ENCODE measurements at places on chromosomes 2 and 18.

DNA sequence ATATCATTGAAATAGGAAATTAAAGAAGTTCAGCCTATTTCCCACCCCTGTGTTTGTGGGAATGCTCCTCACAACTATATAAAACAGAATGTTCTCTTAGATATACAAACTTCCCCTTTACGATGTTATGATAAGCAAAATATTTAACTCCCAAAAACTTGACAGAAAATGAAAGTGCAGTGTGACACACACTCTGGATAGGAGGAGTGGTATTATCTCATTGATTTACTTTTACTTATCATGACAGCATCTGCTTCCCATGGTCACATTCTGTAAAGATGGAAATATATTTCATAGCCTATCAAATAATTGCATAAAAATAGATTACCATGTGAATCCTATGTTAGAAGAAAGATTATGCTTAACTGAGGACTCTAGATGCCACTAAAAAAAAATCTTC lies 96.6 kb upstream of the STK17B start:
- DNase-seq = no peak

GRCh38 chr2:17877811-17878280 lies 621 bp upstream of the KCNS3 start:
- no peak for DNase-seq

DNA sequence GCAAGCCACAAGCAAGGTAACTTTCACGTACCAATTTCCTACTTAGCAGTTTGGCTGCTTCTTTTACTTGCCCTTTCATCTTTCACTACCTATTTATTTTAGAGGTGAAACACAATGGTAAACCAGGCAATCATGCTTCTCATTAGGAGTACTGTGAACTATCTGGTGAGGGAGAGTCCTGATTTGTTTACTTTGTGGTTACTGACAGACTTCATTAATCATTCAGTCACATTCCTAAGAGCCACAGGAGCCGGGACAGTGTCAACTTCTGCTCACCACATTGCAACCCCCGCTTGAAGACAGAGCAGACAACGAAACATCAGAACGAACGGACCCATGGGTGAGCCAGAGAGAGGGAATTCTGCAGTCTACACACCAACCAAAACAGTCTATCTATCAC lies 28.8 kb downstream of the TUBB6 start:
- DNase-seq = no peak

DNA sequence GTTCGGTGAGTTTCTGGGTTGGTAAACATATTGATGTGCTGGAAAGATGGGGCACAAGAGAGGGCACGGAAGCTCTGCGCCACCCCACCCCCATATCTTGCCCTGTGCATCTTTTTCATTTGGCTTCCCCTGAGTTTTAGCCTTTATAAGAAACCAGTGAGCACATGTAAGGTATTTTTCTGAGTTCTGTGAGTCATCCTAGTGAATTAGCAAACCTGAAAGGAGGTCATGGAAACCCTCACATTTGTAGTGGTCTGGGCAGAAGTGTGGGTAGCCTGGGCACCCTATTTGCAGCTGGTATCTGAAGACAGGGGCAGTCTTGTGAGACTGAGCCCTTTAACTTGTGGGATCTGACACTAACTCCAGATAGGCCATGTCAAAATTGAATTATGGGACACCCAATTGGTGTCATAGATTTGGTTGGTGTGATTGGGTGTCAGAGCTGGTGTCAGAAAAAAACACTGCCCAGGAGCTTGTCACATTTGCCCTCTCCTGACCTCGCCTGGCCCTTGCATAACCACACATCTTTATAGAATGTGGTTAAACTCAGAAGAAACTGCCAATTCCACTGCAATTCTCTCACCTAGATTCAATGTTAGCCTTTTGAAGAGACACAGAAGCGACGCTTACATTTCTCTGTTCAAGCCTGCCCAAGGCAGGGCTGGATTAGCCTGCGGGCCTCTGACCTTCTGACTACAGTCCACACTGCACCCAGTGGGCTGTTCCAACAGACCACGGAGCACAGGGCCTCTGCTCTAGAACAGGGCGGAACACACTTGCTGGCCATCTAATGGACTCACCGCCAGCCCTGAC lies 12.0 kb upstream of the GALM start:
- no peak for DNase-seq

DNA sequence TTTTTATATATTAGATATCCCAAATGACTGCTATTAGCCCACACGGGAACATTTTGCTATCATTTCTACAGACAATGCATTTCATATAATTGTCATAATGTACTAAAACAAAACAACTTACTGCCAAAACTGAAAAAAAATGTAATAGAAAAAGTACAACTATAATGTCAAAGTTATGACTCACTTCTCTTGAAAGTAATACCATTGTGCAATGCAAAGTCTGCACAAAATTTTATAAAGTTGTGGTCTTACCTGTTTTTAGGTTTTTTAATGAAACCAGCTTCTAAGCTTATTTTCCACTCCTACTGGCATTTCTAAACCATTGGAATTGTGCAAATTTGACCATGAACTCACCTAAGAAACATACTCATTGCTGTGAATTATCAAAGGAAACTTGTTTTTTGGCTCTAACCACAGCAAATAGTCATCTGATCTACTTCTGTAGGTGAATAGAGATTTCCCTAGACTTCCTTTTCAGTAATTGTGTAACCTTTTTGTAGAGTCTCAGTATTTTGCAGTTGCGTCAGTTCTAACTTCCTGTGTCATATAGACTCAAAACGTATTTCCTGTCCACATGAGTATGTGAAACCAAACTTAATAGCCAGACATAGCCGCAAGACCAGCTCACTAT lies 31.9 kb upstream of the TFPI start:
- DNase-seq = no peak

DNA sequence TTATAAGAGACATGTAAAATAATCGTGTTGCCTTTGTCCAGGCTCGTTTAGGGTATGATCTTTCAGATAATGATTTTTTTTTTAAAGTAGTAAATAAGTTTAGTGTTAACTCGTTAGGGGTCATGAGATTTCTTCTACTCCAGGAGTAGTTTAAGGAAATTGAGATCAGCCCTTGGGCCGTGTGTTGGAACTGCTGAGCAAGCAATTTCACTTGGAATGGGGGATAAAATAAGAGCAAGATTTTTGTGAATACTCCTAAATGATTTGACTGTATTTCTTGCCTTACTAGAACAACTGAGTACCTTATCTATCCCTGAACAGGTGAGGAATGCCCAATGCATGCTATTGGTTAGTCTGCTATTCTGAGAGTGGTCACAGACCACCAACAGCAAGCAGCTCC lies 102.2 kb upstream of the SERPINE2 start:
- DNase-seq = no peak

DNA sequence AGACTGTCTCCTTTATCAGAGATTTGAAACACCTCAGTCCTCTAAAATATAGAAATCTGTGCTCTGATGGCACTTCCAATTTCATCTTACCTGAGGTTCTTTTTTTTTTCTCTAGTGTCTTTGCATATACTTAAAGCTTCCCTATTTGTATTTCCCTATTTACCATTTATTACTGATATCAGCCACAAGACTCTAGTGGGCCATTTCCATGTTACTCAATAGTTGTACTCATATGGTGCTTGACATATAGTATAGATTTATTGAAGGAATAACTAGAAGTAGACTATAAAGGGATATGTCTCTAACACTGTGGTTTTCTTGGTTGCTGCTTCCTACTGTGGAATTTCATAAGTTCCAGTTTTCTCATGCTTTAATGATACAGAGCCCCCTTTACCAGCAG lies 3.0 kb downstream of the RBM45 start:
- no peak for DNase-seq

GRCh38 chr18:3538954-3539617 lies 89.1 kb downstream of the TGIF1 start:
- DNase-seq = no peak

DNA sequence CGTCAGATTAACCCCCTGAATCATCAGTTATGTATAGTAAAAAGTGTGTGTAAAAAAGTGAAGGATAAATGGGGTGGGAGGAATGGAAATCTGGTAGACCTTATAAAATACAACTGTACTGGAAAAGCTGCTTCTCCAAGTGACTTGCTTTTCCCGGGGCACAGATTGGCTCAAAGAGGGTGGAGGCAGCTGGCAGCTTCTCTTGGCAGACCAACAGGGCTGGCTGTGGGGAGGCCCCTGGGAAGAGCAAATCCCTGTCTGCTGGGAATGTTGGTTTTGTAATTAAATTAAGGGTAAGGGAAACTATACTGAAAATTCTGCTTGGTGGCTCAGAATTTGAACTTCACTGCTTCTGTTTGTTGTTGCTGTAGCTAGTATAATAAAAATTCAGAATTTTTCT lies 154.2 kb upstream of the DLX2 start:
- DNase-seq = no peak

Measured in Panc1 (cell line).